ENCODE measurements at places on chromosomes 5 and 9.
A peak's percentile ranks its signal among the peaks of the same experiment; 100 is the strongest.

- no peak for DNase-seq
These were observed 26.5 kb downstream of the SMC5 start for GRCh38 chr9:70285246-70285645.

DNA sequence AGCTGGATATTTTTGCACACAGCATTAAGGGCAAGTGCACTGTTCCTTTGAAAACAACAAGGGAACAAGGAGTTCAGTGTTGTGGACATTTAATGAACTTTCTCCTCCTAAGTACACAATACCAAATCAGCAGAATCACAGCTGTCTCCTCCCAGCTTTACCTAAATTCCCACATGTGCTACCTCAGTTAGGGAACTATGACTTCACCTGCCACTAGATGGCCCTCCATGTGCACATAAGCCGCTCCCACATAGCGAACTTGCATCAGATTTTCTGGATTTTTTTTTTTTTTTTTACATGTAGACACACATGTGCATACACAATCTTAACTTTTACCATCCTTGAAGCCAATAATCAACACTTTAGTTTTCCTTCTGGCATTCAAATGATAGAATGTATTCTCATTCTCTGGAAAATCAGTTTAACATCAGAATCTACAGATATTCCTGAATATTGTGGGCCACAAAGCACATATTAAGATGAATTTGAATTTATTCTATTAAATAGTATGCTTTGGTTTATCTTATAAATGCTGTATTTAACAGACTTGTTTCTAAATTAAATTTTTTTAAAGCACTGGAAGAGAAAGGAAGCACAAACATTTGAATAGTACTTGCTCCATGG is 123.6 kb downstream of the PALM2AKAP2 start:
- peak; percentile 63 for DNase-seq

GRCh38 chr9:8136477-8136876 is 336.9 kb upstream of the DMAC1 start:
- no peak for DNase-seq

- DNase-seq: peak; percentile 28
These were observed 149.5 kb downstream of the BAAT start for GRCh38 chr9:101235105-101235866.

GRCh38 chr5:62576570-62577170 is 1.9 kb upstream of the LRRC70 start:
- no peak for DNase-seq

DNA sequence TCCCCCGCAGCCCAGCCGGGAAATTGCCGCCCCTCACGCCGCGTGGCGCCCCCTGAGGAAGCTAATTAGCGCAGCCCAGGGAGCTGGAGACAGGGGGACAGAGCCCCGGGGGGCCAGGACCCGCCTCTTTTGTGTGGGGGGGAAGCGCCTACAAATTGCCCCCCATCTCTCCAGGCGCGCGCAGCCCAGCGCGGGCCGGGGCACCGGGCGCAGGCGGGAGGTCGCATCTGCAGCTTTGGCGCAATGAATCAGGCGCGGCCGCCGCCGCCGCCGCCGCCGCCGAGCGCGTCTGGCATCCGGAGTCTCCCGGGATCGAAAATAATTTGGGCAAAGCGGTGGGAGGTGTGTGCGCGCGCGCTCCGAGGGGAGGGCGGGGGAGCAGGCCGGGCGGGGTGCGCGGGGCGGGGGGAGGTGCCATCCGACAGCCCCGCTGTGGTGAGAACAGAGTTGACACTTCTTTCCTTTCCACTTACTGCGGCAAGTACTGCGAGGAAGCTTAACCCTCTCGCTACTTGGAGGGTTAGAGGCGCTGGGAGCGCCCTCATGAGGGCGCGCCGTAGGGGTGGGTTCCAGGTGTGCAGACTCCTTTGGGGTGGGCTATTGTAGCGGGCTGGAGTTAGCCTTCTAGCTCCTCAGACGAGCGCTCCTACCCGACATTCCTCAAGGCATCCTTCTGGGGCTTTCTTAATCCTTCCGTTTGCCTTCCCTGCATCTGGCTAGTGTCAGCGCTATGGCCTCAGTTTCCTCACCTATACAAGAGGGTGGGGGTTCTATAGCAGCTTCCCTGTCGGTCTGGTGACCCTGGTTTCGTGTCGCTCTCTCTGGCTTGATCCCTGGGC is 63.1 kb downstream of the CXXC5 start:
- DNase-seq: peak; percentile 39

GRCh38 chr5:129111351-129111750 is 16.8 kb downstream of the ISOC1 start:
- DNase-seq: no peak

All from NCI-H146 (cell line).